ENCODE measurements at places on chromosomes 16 and 17.
A peak's percentile ranks its signal among the peaks of the same experiment; 100 is the strongest.

DNA sequence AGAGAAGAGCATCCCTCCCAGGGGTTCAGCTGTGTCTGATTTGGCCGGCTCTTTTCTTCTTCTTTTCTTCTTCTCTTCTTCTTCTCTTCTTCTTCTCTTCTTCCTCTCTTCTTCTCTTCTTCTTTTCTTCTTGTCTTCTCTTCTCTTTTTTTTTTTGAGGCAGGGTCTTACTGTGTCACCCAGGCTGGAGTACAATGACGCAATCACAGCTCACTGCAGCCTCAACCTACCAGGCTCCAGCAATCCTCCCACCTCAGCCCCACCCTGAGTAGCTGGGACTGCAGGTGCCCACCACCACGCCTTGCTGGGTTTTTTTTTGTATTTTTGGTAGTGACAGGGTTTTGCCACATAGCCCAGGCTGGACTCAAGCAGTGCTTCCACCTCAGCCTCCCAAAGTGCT, 266.0 kb downstream of the SNX29 start:
- DNase-seq: no peak

DNA sequence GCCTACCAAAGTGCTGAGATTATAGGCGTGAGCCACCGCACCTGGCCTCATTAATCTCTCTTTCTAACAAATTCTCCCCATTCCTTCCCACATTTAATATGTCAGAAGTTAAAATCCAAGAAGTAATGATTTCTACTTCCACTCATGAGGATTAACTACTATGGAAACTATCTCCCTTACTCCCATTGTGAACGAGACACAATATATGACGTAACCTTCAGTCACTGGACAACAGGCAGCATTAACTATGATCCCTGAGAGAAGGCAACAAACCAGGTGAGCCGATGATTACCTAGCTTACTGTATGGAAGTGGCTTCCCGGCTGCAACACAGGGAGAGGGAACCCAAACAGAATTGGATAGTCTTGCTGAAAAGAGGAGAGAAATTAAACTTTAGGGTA, 20.0 kb downstream of the GLG1 start:
- DNase-seq: no peak

GRCh38 chr16:23278031-23278430, 24.1 kb upstream of the SCNN1B start:
- no peak for DNase-seq

DNA sequence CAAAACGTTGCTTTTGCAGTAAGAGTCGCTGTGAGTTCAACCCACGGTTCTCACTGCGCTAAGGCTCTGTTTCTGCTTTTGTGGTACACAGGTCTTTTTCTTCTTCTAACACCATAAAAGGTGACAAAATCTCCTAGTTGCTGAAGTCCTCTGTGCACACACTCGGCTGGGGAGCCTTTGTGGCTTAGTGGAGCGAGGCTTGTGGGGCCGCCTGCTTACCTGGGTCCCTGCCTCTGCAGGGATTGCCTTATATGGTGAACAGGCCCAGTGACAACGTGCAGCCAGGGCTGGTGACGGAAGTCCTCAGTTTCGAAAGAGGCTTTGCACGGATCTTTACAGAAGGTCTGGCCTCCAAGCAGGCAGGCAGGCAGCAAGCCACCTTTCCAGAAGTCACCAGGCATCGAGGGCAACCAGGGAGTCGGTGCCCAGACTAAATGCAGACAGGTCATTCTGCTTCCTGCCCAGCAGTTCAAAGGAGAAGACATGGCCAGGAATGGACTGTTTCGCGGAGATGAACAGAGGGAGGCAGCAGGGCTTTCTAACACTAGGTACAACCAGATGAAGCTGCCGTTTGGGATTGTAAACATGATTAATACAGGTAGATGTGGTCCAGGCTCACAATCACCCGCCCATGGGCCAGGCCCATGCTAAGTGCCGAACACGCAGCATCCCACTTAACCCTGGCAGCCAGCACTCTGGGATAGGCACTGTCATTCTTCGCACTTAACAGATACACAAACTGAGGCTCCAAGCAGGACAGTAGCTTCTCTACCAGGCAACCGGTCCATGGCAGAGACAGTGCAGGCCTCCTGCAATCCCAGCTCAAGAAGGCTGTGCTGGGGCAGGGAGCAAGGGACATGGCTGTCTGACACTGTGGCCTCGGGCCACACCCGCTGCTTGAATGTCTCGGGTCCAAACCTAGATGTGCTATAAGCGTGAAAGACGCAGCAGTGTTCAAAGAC, 10.7 kb upstream of the MEAK7 start:
- DNase-seq: no peak

GRCh38 chr17:73261952-73262675, 434 bp upstream of the CPSF4L start:
- DNase-seq: peak; percentile 80

Data from midbrain (tissue), 1 donor.